ENCODE measurements at places on chromosomes 13 and 19. TPM values are rescaled to one million over a fixed set of nuclear protein-coding genes. Genes with fewer than 3 reads are reported as not detected.

Gene ZNF578
- total RNA-seq = 0.93 TPM

DNA sequence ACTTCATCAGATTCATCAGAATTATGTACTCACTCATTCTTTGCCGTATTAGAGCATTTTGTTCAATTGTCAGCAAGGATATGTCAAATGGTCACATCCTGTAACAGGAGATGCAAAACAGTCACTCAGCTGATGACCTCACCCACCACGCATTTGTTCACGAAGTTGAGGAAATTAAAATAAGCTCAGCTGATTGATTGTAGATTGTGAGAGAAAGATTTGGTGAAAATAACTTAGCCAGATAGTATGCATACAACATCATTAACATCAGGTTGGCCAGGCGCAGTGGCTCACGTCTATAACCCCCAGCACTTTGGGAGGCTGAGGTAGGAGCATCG lies 22.6 kb upstream of the CDC16 start:
- DNase-seq = no peak

DNA sequence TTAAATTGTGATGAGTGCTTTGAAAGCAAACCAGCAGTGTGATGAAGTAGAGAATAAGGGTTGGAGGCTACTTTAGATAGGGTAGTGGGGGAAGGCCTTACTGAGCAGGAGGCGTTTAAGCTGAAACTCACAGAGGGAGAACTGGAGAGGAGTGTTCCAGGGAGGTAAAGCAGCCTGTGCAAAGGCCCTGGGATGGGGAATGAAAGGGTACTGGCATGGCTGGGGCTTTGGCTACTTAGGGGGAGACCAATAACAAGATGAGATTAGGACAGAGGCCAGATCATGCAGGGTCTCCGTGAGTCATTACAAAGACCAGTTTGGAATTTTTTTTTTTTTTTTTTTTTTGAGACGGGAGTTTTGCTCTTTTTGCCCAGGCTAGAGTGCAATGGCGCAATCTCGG lies 1.1 kb downstream of the PPP5C start:
- no peak for DNase-seq

DNA sequence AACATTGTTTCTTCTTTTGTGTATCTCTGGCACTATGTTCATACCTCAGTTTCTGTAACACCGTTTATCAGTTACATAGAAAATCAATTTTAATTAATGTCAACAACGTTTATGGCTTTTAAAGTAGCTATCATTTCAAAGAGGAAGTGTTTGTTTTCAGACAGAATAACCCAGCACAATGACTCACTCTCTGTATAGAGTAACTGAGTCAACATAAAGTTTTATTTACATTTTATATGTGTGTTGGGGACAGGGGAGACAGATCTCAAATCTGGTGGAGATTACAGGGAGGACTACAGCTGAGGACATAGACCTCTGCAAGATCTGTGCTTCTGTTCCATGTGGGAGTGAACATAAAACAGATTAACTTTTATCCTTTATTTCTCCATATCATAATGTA lies 2590.1 kb downstream of the PCDH9 start:
- DNase-seq = no peak

Gene TRPM4
- 0.96 TPM for total RNA-seq

Gene CBARP
- 0.38 TPM for total RNA-seq

Gene ZNF784
- 6.9 TPM for total RNA-seq

DNA sequence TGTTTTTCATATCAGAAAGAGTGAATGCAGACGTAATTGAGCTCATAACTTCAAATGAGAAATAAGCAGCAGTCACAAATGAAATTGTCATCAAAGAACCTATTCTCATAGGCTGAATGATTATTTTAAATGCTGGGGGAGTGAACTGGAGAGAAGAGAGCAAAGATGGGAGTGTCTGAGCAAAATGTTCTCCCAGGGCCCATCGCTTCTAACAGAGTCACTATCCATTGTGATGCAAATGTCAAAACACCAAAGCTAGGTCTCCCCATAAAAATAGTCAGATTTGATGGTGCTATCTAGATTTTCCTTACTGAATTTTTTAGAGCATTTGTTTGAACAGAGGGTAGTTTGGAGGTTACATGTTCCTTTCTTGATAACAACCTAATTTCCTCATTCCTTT lies 278.7 kb downstream of the PCDH9 start:
- DNase-seq = no peak

- no peak for DNase-seq
Observed at GRCh38 chr13:73075546-73075945, 16.7 kb downstream of the KLF5 start.

- DNase-seq = no peak
Observed at GRCh38 chr13:50016444-50016843, 1.2 kb downstream of the KCNRG start.

Gene ZNF69
- 2.6 TPM for total RNA-seq

Gene MYO16
- total RNA-seq = not detected

- DNase-seq = no peak
Observed at GRCh38 chr19:35669974-35670373, 3.7 kb downstream of the UPK1A start.

DNA sequence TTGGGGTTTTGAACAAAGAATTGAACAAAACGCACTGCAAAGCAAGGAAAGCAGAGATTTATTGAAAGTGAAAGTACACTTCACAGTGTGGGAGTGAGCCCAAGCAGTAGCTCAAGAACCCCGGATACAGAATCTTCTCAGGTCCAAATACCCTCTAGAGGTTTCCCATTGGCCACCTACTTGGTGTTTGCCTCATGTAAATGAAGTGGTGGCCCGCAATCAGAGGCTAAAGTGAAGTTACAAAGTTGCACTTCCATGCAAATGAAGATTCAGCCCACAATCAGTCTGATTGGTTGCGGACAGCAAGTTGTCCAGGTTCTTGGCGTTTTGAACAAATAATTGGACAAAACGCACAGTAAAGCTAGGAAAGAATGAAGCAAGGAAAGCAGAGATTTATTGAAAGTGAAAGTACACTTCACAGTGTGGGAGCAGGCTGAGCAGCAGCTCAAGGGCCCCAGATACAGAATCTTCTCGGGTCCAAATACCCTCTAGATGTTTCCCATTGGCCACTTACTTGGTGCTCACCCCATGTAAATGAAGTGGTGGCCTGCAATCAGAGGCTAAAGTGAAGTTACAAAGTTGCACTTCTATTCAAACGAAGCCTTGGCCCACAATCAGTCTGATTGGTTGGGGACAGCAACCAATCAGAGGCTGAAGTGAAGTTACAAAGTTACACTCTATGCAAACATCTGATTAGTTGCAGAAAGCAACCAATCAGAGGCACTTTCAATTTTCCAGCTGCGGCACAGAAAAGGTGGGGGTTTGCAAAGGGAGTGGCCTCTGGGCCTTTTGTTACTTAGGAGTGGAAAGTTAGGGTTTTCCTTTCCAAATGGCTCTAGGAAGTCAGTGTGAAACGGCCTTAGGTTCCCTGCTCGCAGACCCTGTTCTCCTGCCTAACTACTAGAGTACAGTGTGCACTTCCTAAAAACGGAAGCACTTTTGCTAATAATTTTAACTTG lies 4.8 kb upstream of the TM9SF2 start:
- peak; percentile 77 for DNase-seq

Measured in activated T-cell treated with anti-CD3 and anti-CD28 coated beads, Interleukin-2, amount 50 U/mL, for 72 hours (primary cell).